ENCODE measurements at places on chromosomes 1 and 21. TPM values are rescaled to one million over a fixed set of nuclear protein-coding genes. Genes with fewer than 3 reads are reported as not detected.
A peak's percentile ranks its signal among the peaks of the same experiment; 100 is the strongest.

GRCh38 chr1:4084896-4085295, 184.8 kb upstream of the C1orf174 start:
- H3K27me3 ChIP-seq = no peaks in the 10 kb centered on the region
- H3K4me3 ChIP-seq = no peak overlapping the region
- no peak overlapping the region for H3K27ac ChIP-seq
- peak; percentile 15 for DNase-seq

DNA sequence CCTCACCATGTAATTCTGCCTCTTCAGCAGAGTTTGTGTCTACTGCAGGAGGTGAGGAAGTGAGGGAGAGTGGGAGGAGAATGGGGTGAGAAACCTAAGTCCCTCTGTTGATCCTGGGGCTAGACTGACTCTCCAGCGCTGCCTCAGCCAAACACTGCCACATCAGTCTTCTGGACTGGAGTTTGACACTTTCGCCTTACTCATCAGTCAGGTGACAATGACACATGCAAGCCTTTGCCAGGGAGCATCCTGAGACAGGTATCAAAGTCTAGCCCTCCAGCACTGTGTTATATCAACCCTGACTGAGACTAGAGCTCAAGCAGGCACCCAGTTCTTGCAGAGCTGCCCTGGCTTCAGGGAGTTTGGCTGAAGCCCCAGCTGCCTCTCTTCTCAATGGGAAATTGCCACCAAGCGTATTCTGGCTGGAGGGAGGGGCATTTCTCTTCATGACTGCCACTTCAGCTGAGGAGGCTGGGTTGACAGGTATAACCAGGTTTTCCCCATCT, 33.3 kb upstream of the SUCO start:
- peak overlapping the region; percentile 41 for H3K27ac ChIP-seq
- no peak overlapping the region for H3K4me3 ChIP-seq
- peaks cover 7% of the 10 kb centered on the region for H3K4me1 ChIP-seq

- no peak for DNase-seq
- no peak overlapping the region for H3K27ac ChIP-seq
- H3K27me3 ChIP-seq = no peaks in the 10 kb centered on the region
- H3K4me1 ChIP-seq = no peaks in the 10 kb centered on the region
- no peak overlapping the region for H3K4me3 ChIP-seq
Measured at GRCh38 chr1:111803951-111804350, 48.2 kb downstream of the DDX20 start.

DNA sequence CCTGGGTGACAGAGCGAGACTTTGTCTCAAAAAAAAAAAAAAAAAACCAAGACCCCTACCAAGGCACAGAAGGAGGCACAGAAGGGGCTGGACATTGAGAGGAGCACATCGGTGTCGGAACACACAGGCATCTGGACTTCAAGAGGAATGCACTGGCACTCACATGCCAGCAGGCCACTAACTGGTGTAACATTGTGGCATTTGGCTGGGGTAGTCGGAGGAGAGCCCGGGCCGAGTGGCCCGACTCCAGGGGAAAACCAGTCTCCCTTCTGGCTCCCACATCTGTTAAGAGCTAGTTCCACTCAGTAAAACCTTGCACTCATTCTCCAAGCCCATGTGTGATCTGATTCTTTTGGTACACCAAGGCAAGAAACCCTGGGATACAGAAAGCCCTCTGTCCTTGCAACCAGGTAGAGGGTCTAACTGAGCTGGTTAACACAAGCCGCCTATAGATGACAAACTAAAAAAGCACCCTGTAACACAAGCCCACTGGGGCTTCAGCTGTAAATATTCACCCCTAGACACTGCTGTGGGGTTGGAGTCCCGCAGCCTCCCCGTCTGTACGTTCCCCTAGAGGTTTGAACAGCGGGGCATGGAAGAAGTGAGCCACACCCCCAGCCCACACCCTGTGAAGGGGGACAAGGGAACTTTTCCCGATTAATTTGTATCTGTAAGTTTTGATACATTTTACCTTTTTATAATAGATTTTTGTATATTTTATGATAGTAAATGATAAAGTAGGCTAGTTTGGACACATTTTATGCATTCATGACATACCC, 17.2 kb upstream of the AKIRIN1 start:
- H3K4me1 ChIP-seq = no peaks in the 10 kb centered on the region
- H3K4me3 ChIP-seq = no peak overlapping the region
- H3K27me3 ChIP-seq = no peaks in the 10 kb centered on the region
- DNase-seq = no peak
- H3K36me3 ChIP-seq = no peaks in the 10 kb centered on the region

GRCh38 chr21:46357684-46358425, 33.9 kb downstream of the PCNT start:
- no peaks in the 10 kb centered on the region for H3K4me1 ChIP-seq
- H3K27ac ChIP-seq = no peak overlapping the region
- peaks cover 20% of the 10 kb centered on the region for H3K36me3 ChIP-seq
- no peaks in the 10 kb centered on the region for H3K27me3 ChIP-seq
- no peak for DNase-seq

DNA sequence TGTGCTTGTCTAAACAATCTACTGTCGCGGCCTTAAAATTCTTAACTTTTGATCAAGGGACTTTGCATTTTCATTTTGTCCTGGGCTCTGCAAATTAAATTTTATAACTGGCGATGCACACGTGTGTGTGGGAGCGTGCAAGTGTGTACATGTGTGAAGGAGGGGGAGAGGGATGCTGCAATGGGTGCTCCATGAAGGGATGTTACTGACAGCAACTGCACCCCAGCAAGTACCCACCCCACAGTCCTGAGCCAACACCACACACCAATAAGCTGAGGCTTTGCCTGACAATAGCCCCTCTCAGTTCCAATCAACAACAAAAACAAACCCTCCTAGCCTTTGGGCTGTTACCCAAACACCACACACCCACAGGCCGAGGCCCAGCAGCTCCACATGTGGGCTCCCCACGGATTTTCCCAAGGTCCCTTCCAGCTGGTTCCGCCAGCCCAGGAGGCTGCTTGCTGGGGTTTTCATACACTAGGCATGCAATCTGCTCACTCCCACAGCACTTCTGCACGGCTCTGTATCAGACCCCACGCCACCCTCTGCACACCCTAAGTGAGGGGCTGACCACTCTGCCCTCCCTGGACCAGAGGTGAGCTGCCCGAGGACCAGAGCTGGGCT, 32.8 kb upstream of the IFFO2 start:
- no peaks in the 10 kb centered on the region for H3K4me1 ChIP-seq
- no peak overlapping the region for H3K4me3 ChIP-seq
- DNase-seq = no peak

ZNF695 gene
- not detected for total RNA-seq

TNFSF4 gene
- total RNA-seq = 1.0 TPM

SLFNL1 gene
- 5.3 TPM for total RNA-seq

IVL gene
- total RNA-seq = 0.69 TPM

All from upper lobe of left lung (tissue), 6 donors.